ENCODE measurements at places on chromosomes 7 and 10.
A peak's percentile ranks its signal among the peaks of the same experiment; 100 is the strongest.

DNA sequence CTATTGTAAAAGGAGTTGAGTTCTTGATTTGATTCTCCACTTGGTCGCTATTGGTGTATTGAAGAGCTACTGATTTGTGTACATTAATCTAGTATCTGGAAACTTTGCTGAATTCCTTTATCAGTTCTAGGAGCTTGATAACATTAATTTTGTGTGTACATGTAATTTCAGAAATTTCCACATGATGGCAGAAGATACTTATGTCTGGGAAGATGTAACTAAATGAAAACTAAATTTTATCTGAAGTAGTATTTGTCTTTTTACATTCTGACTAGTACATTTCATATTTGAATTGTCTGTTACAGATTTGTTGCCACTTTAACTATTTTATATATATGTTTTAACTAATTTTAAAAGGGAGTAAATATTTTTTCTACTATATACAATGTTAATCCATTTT is 27.6 kb downstream of the SDHAF3 start:
- no peak for DNase-seq

DNA sequence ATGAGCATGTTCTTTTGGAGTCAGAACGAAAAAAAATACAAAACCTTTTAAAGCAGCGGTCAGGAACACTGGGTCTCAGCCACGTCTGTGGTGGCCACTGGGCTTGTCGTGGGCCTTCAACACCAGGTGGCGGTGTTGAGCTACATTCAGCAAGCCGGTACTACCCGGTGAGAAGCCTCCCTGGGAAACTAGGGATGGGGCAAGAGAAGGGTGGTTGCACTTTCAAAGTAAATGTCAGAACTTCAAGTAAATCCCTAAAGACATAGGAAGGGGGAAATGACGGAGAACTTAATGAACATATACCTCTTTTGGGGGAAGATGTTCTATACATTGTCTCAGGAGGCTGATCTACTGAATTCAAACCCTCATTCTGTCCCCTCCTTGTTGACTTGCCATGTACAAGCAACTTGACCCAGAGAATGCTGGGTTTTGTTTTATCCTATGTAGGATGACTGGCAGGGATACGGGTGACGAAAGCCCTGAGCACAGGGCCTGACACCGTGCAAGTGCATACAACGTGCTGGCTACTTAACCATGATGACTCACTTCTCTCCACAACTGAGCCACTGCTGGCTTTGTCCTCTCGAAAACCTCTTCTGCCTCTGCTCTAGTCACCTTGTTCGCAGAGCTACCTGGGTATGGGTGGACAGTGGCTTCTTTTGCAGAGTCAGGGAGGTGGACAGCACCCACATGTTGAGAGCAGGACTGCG is 49.0 kb upstream of the BAMBI start:
- peak; percentile 47 for DNase-seq

DNA sequence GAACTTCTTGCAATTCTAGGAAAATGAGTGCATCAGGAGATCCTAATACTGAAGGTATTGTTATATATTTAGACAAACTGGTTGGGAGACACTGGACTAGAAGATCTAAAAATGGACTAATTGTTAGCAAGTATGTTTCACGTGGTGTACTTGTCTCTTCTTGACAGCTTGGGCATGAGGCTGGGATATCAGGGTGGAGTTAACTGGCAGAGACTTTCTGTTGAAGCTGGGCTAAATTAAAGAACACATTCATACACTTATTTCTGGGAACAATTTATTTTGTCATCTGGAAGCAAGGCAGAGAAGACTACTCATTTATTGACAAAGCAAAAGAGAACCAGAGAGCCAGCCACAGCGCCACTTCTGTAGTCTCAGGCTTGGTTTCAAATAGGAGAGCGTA is 25.9 kb downstream of the TYW1 start:
- no peak for DNase-seq

GRCh38 chr10:112616647-112617046 is 169.6 kb downstream of the VTI1A start:
- no peak for DNase-seq

GRCh38 chr7:29794959-29795629 is 11.2 kb upstream of the WIPF3 start:
- DNase-seq = no peak

- no peak for DNase-seq
Observed at GRCh38 chr10:126838316-126838715, 66.9 kb upstream of the DOCK1 start.

DNA sequence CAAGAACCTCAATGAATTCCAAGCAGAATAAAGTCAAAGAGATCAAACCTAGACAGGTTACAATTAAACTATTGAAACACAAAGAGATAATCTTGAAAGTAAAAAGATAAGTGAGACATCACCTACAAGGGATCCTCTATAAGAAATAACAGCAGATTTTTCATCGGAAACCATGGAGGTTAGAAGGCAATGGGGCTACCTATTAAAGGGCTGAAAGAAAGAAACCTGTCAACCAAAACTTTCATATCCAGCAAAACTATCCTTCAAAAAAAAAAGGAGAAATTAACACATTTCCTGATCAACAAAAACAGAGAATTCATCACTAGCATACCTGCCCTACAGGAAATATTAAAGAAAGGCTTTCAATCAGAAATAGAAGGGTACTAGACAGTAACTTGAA is 244.9 kb downstream of the ARHGAP12 start:
- no peak for DNase-seq

- peak; percentile 80 for DNase-seq
Observed at GRCh38 chr10:117165538-117166417, 27.7 kb upstream of the VAX1 start.

Measured in T47D (cell line).